ENCODE measurements at places on chromosomes 2 and 18.

DNA sequence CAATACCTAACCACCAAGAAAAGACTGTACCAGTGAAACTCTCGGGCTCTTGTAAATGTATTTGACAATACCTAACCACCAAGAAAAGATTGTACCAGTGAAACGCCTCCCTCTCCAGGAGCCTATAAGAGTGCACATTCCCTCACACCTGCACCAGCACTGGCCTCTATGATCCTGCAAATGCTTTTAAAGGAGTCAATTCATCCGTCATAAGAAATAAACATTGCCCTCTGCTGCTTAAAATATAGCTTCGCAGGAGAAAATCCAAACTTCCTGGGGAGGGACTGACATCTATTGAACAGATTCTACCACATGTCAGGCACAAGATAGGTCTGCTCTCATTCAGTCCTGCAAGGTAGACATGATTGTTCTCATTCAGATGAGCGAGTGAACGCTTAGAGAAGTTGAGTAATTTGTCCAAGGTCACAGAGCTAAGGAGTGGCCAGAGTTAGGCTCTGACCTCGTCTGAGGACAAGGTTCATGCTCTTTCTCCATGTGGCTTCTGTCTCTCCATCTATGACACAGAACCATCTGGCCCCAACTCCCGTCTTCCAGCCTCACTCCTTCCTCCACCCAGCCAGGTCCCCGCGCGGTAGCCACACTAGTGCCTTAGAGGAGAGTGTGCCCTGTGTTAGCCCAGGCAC is 38.7 kb downstream of the MCFD2 start:
- DNase-seq = peak; percentile 56

GRCh38 chr18:31396796-31397612 is 20.4 kb downstream of the DSG4 start:
- no peak for DNase-seq

GRCh38 chr2:140814141-140814540 is 1316.7 kb downstream of the LRP1B start:
- no peak for DNase-seq

GRCh38 chr2:127469974-127470373 is 51.7 kb downstream of the PROC start:
- DNase-seq = no peak

GRCh38 chr18:10010611-10011015 is 96.8 kb downstream of the VAPA start:
- DNase-seq = peak; percentile 86

GRCh38 chr18:32468147-32468845 is 2.4 kb downstream of the GAREM1 start:
- peak; percentile 37 for DNase-seq

DNA sequence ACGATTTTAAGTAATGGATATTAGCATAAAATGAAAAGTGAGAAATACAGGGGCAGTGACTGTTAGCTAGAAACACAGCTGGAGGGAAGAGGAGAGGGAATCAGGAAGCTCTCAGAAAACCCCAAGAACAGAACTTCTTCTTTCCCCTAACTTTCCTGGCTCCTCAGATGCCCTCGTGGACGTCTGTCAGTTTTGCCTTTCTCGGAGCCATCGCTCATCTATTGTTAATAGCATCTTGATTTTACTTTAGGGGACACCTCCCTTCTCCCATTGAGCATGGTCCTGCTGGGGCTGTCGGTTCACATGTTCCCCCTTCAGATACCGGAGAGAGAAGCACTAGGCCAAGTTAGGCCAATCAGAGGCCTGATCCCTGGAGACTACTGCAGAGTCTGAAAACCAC is 2.3 kb upstream of the PLEK start:
- DNase-seq = peak; percentile 66

DNA sequence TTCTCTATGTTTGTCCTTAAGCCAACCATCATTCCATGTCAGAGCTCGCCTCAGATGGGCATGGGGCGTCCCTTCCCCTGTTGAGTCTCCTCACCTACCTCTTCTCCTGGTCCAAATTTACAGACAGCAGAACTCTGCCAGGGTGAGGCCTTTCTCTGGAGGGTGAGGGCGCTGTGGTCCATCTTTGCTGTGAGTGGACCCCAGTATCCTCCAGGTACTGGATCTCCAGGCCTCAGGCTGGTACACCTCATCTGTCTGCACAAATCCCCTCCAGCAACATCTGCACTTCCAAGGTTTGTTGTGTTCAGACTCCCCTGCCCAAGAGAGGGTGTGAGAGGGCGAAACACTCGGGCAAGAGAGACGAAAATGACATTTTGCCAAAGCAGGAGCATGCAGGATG is 63.9 kb upstream of the EDAR start:
- DNase-seq = no peak

DNA sequence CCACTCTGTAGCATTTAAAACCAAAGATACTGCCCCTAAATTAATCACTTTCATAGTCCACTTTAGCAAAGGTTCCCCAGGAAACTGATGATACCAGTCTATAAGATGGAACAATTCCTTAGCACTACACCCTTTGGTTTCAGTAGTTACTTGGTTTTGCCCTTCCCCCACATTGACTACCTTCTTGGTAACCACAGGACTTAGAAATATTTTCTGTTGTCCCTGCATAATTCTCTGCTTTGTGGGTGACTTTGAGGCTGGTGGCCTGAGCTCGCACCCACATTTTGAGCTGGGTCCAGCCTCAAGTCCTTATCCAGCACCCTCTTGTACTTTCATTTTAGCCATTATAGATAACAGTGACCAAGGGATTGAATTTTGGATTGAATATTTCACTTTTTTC is 23.1 kb downstream of the ELP2 start:
- DNase-seq = no peak

GRCh38 chr2:107989445-107989844 is 3.1 kb downstream of the SLC5A7 start:
- no peak for DNase-seq

DNA sequence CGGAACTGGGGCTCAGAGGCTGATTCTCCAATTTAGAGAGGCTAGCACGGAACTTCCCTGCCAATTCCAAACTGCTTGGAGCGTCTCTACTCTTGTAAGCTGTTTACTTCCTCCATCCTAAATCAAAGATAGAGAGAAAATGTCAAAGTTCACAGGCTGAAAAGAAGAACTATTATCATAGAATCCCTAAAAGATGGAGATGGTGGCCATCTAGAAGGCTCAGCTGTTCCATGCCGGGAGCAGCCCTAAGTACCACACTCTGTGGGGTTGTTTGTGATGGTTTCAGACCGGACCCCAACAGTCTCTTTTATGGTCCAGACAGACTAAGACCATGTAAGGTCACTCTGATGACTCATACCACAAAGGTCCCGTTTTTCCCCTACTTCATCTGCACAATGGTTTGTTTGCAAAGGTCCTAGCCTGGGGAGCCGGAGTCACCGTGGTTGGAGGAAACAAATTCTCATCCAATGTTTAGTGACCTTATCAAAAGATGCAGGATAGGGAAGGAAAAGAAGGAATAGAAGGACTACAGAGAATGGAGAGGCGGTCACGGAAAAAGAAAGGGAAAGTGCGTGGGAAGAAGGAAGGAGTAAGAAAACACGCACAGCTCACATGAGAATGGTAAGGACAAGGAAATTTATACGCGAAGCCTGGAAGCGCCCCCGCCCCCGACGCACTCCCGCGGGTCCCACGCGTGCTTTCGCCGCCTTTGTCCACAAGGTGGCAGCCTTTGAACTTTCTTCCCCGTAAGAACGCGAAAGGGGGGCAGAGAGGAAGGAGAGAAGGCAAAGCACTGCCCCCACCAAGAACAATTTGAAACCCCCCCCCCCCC is 453 bp upstream of the ANTXR1 start:
- DNase-seq = peak; percentile 22

GRCh38 chr2:12035956-12036639 is 289.7 kb downstream of the LPIN1 start:
- no peak for DNase-seq
